ENCODE measurements at places on chromosomes 4 and X.

GRCh38 chr4:124955476-124955875 is 242.9 kb upstream of the ANKRD50 start:
- no peak for DNase-seq

DNA sequence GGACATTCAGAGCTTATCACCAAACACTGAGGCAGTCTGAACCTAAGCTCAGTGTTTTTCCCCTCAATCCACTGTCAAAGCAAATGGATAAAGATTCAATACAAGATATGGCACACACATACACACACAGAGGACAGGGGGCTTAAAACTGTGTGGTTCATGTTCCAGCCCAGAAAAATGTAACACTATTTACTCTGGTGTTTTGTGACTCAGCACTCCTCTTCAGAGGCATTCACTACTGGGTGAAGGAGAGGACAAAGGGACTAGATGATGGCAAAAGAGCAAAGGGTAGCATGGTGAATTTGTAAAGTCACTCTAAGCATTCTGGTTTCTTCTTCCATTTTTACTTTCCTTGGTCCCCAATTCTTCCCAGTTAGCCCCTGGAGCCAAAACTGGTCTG is 120.3 kb downstream of the ARHGEF9 start:
- DNase-seq = no peak

- DNase-seq = no peak
Measured at GRCh38 chr4:71470524-71470923, 131.7 kb downstream of the SLC4A4 start.

GRCh38 chr4:28760003-28760402 is 1899.4 kb downstream of the STIM2 start:
- DNase-seq = no peak

GRCh38 chrX:74297766-74298165 is 6.2 kb upstream of the ZCCHC13 start:
- no peak for DNase-seq

DNA sequence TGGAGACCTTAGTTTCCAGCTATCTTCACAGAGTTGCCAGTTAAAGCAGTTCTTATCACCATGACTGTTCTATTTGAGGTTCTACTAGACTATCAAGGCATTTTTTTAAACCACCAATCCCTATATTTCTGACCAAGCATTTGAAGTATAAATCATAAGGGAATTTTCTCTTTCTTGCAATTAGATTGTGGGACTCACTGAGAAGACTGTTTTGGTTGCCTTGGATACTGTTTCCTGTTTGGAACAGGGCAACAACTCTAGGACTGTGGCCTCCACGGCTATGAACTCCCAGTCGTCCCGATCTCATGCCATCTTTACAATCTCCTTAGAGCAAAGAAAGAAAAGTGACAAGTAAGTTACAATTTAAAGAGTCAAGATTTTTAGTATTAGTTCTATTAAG is 11.8 kb downstream of the KIF4A start:
- no peak for DNase-seq

GRCh38 chr4:135256111-135256510 is 1054.5 kb upstream of the PABPC4L start:
- DNase-seq = no peak

- DNase-seq = no peak
Measured at GRCh38 chr4:48588230-48589097, 98.4 kb downstream of the ZAR1 start.

- no peak for DNase-seq
Measured at GRCh38 chr4:115356176-115356575, 242.8 kb upstream of the NDST4 start.

GRCh38 chr4:155099231-155099630 is 109.2 kb upstream of the NPY2R start:
- DNase-seq = no peak

DNA sequence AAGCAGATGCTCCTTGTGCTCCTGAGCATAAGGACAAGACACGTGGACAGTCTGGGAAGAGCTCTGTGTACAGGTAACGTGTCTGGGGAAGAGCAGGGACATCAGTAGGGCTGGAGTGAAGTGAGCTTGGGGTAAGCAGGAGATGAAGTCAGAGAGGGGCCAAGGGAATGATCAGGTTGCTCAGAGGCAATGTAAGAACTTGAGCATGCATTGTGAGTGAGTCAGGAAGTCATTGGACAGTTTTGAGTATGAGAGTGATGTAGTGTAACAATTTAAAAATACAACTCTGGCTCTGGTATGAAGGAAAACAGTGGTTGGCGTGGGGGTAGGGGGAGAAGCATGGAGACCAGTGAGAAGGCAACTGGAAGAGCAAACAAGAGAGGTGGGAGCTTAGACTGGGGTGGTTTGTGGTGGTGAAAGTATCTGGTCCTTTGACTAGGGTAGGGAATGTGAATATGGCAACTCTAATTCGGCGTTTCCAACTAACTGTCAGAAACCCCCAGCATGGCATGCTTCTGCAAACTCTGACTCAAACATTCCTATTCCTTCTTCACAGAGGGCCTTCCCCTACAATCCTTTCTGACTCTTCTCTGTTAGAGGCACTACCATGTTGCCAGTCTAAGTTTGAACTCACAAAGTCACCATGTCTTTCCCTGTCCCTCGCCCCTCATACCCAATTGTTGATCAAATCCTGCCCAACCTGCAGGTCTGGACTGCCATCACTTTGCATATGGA is 57.2 kb downstream of the STBD1 start:
- DNase-seq = no peak

DNA sequence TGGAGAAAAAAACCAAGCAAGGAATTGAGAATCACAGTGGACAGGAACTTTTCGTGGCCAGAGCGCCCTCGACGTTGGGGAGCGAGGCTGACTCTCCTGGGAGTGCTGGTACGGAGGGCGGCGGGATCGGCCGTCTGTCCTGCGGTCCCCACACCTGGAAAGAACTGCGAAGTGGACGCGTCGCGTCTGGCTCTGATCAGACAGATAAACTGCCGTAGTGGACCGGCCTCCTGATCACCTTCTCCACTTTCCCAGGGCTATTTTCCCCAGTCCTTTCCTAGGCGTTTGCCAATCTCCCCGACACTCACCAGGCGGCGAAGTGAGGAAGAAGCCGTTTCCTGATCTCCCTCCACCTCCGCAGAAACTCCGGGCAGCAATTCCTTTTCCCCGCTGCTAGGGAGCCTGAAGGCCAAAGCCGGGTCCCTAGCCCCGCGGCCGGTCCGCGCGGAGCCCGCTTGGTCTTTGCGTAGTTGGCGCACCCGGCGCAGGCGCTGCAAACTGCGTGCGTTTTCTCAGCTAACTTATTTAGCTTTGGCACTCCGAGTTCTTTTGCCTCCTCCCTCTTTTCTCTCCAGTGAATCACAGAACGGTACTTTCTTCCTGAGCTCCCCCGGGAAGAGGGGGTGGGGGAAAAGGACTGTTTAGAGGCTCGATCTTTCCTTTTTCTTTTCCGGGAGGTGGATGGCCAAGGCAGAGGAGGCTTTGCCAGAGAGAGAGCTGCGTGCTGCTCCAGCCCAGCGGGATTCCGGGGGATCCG is at the start of gene ARSJ:
Gene ARSJ (minus strand): TSS at position 500 of the 757 bp plus-strand sequence. CDS start 813 bp downstream, outside the sequence.
- peak; percentile 0 for DNase-seq

DNA sequence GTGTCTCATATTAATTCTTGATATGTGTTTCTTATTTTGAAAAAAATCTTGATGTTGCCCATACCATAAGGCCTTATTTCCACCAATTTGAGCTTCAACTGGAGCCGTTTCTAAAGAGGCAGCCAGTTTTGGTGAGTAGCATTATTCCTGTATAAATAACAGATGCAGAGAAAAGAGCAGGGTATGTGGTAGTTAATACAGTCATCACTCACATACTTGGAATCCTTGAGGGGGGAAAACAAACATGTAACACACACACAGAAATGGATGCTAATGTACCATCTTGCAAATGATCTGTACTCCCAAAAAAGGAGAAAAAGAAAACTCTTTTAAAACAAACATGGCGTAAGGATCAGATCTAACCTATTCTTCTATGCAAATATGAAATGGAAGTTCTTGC is 389.7 kb downstream of the GPM6A start:
- no peak for DNase-seq

DNA sequence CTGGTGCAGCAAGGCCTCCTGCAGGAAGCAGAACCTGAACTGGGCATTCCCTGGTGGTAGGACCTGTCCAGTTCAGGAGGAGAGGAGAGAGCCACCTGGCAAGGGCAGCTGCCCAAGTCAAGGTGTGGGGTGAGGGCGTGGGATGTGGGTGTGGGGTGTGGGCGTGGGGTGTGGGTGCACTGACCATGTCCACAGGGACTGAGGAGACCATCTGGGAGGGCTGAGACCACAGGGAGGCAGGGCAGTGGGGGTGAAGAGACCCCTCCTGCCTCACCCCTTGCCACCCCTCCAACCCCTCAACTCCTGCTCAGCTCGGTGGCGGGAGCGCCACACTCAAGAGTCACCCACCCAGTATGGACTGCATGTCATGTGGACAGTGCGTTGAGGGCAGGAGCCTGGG is 117.9 kb downstream of the CPZ start:
- DNase-seq = no peak

DNA sequence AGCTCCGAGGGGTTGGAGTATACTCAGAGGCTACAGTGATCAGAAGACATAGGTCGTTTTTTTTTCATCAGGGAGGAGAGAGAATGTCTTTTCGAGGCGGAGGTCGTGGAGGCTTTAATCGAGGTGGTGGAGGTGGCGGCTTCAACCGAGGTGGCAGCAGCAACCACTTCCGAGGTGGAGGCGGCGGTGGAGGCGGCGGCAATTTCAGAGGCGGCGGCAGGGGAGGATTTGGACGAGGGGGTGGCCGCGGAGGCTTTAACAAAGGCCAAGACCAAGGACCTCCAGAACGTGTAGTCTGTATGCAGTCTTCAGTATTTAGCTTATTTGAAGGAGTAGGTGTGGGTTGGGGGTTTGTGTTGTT is 500 bp downstream of the GAR1 start:
- DNase-seq = peak; percentile 4

DNA sequence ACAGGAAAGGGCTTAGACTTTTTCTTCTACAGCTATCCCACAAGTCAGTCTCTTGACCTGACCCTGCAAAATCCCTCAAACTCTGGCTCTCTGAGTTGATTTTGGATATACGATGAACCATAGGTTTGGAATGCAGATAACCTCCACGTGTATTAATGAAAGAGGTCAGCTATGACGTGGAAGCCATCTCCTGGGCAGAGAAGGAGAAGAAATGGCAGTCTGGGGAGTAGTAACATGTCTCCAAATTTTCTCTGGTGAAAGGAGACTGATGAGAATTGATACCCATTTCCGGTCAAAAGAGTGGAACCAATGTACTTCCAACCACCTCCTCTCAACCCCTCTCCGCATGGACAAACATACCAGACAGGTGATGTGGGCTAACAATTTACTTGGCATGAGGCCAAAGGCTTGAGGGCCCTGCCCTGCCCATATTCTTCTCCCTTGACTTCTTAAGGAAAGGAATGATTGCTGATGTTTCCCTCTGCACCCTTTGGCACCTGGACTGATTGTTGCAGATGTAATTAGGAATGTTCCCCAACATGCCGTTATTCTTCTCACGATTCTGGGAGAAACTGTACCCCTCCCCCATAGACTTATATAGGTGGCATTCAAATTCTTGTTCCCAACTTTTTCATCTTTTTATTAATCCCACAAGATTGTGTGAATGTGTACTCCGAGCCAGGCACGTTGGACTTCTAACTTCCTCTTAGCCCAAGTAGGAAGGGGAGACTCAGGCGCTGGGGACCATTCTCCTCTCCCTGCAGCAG is 580 bp upstream of the PLS3 start:
- no peak for DNase-seq

DNA sequence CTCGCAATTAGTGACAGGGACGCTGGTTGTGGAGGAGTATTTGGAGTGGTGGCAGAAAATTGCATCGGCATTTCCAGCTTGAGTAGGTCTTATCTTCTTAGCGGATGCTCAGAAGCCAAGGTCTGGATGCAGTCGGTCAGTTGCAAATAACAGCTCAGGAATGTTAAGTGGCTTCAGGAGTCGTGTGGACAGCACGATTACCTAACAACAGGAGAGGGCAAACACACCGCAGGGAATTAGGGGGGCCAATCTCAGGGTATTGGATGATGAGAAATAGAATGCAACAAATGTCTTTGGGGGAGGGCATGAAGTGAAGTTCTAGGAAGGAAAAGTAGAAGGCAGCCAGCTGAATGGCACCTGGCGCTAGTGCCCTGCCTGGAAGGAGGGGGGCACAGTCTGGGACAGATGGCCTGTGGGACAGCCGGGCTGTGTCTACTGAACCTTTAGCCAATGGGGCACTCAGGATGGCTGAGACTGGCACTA is 11.8 kb downstream of the RASL11B start:
- no peak for DNase-seq

DNA sequence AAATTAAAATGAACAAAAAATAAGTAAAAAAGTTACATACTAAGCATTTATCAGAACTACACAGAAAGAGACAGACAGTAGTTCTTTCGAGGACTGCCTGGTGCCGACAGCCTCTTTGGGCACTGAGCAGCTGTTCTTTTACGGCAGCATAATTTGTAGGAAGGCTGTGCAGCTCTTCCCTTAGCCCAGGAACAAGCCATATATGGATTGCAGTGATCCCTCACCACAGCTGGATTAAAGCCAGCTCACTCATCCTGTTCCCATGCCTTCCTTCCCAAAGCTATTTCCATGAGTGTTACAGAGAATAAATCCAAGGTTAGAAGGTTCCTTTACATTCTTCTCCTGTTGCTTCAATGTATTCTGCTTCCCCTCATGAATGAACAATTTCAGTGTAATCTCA is 71.7 kb downstream of the DDX60L start:
- DNase-seq = no peak

DNA sequence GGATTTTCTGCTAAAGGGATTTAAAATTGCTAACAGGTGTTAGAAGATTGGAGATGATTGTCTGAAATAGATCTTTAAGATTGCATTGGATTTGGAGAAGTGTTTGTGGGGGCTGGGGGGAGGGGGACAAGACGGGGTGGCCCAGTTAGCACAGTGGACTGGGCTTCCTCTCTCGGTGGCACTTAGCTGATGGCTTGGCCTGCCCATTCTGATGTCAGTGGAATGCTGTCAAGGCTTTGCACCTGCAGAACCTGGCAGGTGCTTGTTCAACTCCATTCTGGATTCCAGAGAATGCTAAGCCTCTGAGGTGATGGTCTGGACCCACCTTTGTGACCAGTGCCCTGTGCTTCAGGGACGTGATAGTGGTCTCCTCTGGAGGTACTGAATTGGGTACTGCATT is 43.7 kb downstream of the ADD1 start:
- DNase-seq = no peak

- no peak for DNase-seq
Measured at GRCh38 chr4:151857368-151857767, 96.6 kb upstream of the GATB start.

- DNase-seq = no peak
Measured at GRCh38 chrX:150594584-150594983, 26.2 kb downstream of the MTM1 start.

GRCh38 chr4:139555705-139556070 is 331 bp downstream of the SETD7 start:
- no peak for DNase-seq

DNA sequence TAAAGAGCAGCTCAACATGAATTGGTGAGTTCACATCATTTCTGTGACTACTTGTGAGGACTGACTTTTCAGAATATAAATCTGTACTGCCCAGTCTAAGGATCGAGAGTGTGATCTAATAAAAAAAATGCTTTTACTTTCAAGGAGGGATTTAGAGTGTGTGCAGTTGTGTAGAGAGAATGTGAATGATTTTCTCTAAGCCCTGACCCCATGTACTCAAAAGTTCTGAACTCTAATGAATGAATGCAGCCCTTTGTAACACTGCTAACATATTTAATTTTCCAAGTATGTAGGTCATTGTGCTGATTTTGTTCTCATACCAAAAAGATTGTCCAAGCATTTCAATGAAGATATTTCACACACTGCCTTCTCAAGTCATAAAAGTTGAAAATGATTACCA is 92.5 kb upstream of the STOX2 start:
- DNase-seq = no peak

All from activated naive CD4-positive, alpha-beta T cell (primary cell).